ENCODE measurements at places on chromosomes 3 and 15.

- no peak for DNase-seq
Measured at GRCh38 chr3:165011557-165011956, 66.7 kb downstream of the SI start.

GRCh38 chr3:159416856-159417255 is 571.8 kb upstream of the IL12A start:
- no peak for DNase-seq

GRCh38 chr15:50880651-50881114 is 27.8 kb upstream of the AP4E1 start:
- DNase-seq, result no peak

GRCh38 chr3:31247850-31248562 is 284.7 kb upstream of the STT3B start:
- DNase-seq, result no peak

DNA sequence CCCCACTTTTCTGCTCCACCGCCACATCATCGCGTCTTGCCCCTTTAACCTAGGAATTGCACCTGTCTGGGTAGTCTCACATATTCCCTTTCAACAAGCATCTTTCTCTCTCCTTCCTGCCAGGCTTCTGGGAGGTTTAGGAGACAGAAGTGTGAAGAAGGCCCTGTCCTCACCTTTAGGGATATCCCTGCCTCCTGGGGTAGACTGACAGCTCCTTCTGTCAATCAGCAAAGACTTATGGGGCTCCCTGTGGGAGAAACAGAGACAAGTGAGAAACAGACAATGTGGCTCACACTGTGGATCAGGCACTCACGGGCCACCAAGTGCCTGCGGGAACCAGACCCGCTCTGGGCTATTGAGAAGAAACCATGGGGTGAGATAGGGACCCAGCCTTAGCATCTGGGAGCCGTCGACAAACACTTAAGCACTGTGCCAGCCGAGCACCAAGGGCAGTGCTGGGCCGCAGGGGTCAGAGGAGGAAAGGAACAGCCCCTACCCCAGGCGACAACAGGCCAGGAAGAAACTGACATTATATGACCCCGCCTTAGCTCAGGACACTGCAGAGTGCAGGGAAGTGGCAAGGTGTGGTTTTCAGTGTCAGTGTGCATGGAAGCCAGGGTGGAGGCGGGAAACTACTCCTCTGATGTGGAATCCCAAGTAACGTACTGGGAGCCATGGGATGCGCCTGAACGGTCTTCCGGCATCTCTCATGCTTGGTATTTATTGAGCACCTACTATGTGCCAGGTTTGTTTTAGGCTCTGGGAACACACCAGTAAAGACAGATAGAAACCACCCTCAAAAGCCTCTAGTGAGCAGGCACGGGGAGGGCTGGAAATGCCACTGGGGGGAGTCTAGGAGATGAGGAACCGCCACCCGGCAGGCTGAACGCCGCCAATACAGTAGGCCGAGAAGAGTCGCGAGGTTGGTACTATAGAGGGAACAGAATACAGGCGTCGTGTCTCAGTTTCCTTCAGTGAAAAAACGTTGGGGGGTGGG is 1.8 kb downstream of the EFCC1 start:
- DNase-seq, result no peak

- no peak for DNase-seq
Measured at GRCh38 chr3:193859195-193859594, 266.2 kb downstream of the OPA1 start.

DNA sequence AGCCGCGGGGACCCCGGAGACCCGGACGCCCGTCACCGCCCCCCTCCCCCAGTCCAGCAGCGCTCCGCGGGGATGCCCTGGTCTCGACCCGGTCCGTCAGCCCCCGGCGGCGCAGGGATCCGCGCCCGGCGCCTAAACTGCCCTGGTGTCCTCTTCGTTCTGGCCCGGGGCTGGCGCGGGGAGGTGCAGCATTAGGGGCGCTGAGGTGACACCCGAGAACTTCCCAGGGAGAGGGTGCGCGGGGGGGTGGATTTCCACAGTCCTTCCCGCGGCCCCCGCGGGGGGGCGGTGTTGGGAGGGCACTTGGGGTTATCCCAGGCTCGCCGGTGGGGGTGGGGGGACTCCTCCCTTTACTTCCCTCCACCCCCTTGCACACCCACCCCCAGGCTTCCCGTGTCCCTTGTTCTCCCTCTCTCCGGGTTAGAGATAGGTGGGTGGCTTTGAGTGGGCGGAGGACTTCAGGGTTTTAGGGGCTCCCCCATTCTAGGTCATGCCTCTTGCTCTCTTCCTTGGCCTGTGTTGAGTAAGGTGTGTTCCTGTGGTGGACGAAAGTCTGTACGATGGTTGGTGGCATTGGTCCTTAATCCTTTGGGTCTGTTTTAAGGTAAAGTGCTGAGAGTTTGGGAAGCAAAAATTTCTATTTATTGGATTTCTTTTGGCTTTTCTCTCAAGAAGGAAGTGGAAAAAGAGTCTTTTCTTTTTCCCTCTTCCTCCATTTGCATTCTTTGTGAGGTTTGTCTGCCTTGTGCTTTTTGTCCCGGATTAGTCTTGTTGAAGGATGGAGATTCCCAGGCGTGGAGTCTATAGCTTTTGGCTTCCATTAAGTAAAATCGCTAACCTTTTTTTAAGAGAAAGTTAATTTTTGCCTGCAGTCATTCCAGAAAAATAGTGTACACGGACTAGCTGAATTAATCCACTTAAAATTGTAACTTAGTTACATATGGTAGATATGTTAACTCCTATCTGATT is 811 bp downstream of the SKIL start:
- peak; percentile 86 for DNase-seq

DNA sequence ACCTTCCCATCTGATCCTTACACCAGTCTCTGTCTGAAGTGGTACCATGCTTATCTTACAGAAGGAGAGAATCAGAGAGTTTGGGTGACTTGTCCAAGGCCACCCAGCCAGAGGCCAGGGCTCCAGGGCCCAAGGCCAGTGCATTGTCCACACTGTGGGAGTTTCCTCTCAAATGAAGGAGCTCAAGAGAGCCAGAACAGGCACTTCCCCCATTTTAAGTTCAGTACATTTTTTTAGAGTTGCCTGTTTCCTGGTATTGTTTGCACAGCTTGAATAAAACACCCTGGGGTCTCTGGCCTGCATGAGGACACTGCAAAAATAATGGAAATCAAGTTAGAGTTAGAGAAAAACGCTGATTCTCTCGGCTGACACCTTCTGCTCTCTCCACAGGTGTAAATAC is 284.0 kb downstream of the SQOR start:
- DNase-seq, result no peak

DNA sequence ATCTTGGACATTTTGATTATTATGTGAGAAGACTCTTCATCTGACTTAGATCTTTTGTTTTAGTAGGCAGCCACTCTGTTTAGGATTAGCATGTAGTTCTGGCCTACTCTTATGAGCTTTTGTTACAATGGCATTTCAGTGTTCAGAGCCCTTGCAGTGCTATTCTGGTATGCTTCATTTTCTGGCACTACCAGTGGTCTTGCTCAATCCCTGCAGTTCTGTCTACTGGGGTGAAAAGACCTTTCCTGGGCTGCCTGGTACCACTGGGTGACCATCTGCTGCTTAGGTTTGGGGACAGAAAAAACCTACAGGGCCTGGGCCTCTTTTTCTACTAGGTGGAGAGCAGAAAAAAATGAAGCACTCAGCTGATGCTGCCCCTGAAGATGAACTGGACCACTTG is 42.5 kb downstream of the IL16 start:
- DNase-seq, result no peak

- DNase-seq, result no peak
Measured at GRCh38 chr15:71055461-71055860, 59.8 kb upstream of the THSD4 start.

GRCh38 chr3:126414406-126414805 is 19.7 kb downstream of the CFAP100 start:
- no peak for DNase-seq

- DNase-seq, result no peak
Measured at GRCh38 chr15:70795311-70795665, 31.9 kb upstream of the UACA start.

- no peak for DNase-seq
Measured at GRCh38 chr3:111725706-111726105, 130.6 kb upstream of the ZBED2 start.

DNA sequence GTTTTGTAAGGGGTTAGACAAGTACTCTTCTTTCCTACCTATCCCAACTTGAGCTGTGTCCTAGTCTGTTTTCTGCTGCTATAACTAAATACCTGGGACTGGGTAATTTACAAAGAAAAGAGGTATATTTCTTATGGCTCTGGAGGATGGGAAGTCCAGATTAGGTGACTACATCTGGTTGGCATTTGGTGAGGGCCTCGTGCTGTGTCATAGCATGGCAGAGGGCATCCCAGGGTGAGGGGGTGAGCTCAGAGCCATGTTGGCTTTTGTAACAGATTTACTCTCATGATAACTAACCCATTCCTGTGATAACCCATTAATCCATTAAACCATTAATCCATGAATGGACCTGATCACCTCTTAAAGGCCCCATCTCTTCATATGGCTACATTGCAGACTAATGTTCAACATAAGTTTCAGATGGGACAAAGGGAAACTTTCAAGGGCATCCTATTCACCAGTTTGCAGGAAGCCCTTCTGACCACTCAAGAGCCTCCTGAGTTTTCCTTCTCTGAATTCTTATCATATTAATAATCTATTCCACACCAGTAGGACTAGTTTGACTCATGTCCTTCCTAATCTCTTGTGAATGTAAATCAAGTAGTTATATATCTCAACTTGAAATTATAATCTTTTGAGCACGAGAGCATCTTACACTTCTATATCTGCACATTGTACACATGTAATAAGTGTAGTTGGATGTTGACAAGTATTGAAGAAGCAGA is 185.7 kb upstream of the ZPLD1 start:
- DNase-seq, result no peak

GRCh38 chr3:112685956-112686799 is 45.2 kb upstream of the CCDC80 start:
- DNase-seq, result no peak

- DNase-seq, result no peak
Measured at GRCh38 chr15:68833700-68834331, 13.1 kb upstream of the ANP32A start.

DNA sequence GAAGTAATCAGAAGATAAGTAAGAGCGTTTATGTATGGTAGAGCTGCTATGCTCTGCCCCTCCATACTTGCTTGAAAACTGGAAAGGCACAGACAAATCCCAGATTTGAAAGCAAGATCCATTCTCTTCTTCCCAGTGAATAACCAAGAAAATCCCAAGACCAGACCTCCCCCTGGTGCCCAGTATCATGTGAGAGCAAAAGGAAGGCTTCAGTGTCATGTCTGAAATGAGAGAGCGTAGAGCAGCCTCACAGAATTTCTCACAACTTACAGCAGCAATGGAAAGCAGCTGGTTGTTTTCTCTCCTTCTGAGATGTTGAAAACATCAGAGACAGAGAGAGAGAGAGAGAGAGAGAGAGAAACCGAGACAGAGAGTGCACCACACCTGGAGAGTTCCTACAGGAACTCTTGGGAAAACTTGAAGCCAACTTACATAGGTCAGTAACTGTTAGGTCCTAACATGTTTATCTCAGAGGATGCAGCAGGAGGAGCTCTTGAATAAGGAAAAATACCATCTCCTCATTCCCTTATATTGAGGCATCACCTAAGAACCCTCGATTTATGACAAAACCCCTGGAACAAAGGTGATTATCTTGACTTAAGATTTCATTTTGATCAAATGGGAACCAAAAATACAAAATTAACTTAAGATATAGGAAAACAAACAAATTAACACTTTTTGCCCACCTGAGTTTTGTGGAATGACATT is 273.3 kb downstream of the NSUN3 start:
- DNase-seq, result no peak

DNA sequence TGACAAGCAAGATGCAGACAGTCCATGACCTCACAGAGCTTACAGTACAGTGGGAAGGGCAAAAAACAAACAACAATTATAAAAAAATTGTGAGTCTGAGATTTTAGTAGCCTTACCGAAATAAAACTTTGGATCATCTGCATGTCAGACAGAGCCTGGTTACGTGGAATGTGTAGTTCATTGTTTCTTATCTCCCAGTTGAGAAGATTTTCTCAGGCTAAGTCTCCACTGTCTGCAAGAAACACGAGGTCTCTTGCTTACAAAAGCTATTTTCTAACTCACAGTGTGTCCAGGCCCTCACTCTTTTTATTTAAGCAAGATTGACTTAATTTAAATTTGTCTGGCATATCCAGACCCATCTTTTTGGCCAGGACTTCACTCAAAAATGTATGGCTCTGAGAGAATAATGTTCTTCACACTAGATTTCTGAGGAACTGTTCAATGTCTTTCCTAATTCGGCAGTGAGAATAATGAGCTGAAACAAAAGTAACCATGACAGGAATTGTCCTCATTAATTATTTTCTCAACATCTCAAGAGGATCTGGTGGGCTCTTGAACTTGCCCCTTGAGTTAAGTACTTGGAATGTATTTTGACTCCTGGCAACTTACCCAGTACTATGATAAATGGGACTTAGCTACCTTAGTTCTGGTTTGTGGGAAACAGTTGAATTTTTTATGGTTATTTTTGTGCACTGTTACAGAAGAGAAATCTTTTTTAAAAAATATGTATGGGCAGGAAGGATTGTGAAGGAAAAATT is 265.1 kb upstream of the COL8A1 start:
- DNase-seq, result no peak

- no peak for DNase-seq
Measured at GRCh38 chr3:34301313-34301712, 502.9 kb downstream of the PDCD6IP start.

DNA sequence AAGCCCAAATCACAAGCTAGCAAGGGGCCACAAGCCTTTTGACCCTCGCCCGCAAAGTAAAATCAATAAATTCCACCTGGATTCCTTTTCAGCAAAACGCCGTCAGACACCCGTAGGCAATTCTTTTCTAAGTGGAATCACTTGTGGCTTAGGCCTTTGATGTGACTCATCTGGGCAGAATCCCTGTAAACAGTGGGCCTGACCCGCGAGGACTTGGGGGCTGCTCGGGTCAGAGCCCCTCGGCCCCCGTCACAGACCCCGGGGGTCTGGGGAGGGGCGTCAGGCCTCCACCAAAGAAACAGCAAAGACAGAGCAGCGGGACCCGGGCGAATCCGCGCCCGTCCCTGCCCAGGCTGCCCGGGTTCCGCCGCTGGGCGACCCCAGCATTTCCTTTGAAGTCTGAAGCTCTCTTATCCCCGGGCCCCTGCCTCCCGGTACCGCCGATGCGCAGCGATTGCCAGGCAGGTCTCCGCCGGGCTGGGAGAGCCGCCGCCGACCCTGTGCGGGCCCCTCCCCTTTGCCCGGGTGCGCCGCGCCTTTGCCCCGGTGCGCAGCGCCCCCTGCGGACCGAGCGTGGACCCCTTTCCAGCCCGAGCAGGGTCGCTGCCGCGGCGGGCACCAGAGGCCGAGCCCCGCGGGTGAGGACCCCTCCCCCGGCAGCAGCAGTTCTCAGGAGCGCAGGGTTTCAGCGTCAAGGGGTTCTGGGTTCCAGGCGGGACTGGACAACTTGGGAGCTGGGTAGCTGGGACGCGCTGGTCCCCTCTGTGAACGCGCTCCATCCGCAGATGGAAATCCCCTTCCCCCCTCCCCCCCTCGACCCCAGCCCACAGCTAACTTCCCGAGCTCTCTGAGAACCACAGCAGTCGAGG is 178.3 kb downstream of the UACA start:
- peak; percentile 72 for DNase-seq

Measured in activated T-cell treated with anti-CD3 and anti-CD28 coated beads, Interleukin-2, amount 50 U/mL, for 1 hour (primary cell).